ENCODE measurements at places on chromosomes 16 and 17.

DNA sequence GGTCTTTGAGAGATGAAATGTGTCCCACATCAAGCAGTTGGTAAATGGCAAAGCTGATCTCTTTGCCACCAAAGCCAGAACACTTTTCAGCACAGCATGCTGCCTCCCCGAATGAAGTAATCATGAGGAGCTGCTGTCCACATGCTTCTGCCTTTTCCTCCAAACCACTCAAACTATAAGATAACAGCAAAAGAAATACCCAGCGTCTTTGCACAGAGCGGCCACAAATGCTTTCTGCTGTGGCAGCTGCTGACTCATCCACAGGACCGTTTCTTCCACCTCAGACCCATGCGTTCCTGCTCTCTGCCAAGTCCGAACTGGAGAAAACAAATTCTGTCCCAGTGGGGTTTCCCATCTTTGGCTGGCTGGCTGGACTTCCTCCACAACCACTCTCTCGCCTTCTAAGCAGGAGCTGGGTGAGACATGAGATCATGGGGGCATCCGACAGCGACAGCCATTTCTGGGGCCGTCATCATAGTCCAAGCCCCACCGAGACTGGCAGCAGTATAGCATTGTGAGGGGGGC is 27.1 kb downstream of the TBC1D3B start:
- DNase-seq = no peak

GRCh38 chr16:50451951-50452508 is 83.2 kb upstream of the BRD7 start:
- DNase-seq = no peak

GRCh38 chr17:50903604-50904517 is 37.7 kb upstream of the TOB1 start:
- DNase-seq = no peak

GRCh38 chr16:11586856-11587642 is at the start of gene LITAF:
Gene LITAF (minus strand): TSS chr16:11586919. CDS start chr16:11556730, 30,189 bp downstream.
- peak; percentile 62 for DNase-seq

- DNase-seq = no peak
These were observed 36.1 kb downstream of the WNT3 start for GRCh38 chr17:46782250-46782953.

- no peak for DNase-seq
These were observed 113.9 kb upstream of the FOXF1 start for GRCh38 chr16:86396422-86396821.

DNA sequence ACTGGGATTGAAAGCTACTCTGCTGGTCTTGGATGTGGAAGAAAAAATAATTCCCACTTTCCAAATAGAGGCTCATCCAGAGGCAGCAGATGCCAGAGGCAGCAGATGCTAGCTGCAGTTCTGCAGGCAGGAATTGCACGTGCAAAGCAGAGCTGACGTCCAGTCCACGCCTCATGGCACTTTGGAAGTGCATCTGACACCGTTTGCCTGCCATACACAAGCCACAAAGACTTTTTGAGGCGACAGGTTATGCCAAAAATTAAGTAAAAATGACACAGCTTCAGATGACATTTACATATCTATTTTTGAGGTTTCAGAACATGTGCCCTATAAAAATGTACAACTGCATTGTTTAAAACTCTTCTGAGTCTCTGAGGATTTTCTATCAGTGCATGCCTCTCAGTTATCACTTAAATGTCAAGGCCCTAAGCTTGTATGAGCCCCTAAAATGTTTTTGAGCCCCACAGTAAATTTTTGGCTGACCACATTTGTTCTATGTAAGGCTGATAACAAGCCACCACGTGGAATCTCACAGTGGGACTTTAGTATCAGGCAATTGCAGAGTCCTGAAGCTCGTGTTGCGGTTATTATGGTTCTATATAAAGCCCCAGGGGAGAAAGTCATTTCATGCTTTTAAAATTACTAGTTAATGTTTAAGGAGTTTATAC is 239.2 kb downstream of the PRKCA start:
- no peak for DNase-seq

DNA sequence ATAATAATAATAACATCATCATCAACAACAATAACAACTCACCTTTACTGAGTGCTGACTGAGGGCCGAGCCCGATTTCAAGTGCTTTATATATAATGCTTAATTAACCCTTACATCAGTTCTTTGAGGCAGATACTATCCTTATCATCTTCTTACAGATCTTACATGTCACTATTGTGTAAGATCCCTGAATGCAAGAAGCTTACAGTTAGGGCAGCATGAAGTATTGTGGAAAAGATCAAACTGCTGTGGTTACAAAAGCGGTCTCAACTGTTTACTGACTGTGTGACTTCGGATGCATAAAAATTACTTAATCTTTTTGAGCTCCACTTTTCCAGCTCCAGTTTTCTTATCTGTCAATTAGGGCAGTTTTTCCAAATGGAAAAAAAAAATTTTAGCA is 3.3 kb downstream of the VAT1 start:
- no peak for DNase-seq

- DNase-seq = no peak
These were observed 2.8 kb downstream of the RECQL5 start for GRCh38 chr17:75664099-75664549.

GRCh38 chr16:58855291-58855863 is 121.3 kb upstream of the GOT2 start:
- no peak for DNase-seq

DNA sequence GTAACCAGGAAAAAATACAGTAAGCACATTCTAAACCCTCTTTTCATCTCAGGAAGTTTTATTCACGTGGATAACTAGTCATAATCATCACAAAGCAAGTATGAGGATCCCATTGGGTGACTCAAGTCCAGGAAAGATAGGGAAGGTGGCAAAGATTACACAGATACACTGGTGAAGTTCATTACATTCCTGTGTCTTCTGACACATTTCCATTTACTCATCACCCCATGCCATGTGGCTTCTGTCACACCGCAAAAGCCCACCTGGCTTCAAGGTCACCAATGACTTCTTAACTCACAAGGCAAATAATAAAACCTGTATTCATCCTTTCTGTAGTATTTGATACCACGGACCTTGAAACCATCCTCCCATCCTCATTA is 17.0 kb downstream of the HS3ST3A1 start:
- no peak for DNase-seq

DNA sequence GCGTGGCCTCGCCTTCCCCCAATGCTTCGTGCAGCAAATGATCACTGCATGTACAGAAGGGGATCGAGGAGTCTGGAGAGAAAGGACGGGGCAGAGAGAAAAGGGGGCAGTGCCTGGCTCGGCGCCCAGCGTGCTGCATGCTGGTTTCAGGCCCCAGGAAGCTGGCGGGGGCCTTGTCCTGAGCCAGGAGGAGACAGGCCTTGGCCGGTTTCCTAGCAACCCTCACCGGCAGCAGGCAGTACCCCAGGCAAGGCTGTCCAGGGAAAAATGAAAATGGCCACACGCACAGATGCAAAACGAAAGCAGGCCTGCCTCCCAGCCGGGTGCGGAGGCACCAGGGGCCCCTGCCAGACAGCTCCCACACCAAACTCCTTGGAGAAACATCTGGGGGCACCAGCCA is 126.3 kb downstream of the ZFHX3 start:
- DNase-seq = no peak

- DNase-seq = no peak
These were observed 182.3 kb upstream of the GSE1 start for GRCh38 chr16:85430523-85431421.

GRCh38 chr16:87692176-87692575 is 73.6 kb downstream of the KLHDC4 start:
- DNase-seq = no peak

- DNase-seq = peak; percentile 60
These were observed 1.1 kb downstream of the NAA38 start for GRCh38 chr17:7856011-7856810.

DNA sequence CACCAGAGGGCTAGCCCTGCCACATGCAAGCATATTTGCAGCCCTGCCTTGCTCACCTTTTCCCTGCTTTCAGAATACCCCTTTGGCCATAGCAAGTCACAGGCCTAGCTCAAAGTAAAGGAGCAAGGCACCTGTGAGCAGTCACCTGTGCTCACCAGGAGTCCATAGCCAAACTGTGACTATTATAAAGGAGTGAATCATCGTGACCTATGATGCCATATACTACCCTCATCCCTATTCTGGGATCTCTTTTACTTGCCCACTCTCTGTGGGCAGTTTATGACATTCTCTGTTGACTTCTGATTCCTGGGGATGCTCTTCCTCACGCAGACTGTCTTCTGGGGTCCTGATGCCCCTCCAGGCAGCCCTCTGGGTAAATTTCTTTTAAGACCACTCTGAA is 200.5 kb upstream of the NLRP1 start:
- DNase-seq = no peak

- no peak for DNase-seq
These were observed 171.9 kb downstream of the IRX5 start for GRCh38 chr16:55102531-55102930.

DNA sequence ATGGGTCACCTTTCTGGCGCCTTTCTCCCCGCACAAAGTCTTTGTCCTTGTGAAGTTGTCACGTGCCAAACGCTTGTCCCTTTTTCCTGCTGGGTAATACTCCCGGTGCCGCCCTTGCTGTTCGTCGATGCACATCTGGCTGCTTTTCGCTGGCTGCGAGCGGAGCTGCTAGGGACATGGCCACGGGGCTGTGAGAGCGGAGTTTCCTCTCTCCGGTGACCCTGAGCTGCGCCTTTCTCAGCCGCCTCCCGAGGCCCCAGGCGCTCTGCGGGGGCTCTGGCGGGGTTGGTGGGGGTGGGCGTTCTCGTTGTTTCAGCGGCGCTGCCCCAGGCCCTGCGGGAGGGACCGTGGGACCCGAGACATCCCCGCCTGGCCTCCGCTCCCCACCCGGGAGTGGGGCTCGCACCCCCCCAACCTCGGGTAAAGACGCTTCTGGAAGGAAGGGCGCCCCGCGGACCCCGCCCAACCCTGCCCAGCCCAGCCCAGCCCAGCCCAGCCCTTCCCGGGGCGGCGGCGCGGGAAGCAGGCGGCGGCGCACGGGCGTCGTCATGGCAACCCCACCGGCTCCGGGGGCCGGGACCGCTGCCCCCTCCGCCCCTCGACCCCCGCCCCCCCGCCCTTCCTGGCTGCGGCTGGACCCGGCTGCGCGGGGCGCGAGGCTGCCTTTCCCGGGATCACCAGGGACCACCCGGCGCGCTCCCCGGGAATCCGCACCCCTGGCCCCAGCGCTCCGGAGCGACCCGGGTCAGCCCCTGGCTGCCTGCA is 12.3 kb downstream of the CHMP6 start:
- DNase-seq = no peak

GRCh38 chr16:84941921-84942320 is 69.4 kb downstream of the ZDHHC7 start:
- DNase-seq = no peak

DNA sequence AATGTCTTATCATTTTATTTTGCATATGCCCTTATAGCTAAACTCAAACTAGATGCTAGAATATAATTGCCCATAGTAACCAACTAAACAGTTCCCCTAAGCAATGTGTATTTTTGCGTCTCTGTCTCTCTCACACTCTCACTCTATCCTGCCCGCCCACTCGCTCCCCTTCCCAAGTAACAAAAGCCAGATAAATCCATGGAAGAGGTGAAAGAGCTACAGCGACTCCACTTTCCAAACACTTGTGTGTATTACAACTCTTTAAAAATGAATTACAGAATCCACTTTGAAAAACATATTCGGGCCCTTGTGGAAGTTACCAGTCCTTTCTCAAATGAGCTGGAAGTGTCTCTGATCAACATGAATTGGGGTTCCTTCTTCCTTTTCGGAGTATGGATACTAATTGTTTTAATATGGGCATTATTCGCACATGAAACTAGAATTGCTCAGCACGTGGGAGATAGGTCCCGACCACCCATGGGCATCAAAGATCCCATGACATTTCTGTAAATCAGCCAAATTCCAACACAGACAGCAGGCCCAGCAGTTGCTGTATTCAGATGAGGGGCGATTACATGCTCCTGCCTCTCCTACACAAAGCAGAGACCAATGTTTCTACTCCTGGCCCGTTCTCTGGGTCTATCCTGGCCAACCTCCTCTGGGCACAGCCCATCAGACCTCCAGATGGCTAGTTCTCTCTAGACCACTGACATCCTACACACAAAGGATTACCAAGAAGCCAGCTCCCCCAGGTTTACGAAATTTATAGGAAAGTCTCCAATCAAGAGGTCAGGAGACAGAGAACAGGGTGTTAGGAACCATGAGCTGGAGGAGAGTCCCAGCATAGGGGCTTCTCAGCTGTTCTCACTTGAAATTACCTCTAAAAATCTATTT is 121.5 kb downstream of the ZFHX3 start:
- no peak for DNase-seq

- DNase-seq = no peak
These were observed 4.7 kb upstream of the BCAR1 start for GRCh38 chr16:75256059-75256571.

- no peak for DNase-seq
These were observed 89.8 kb upstream of the CES5A start for GRCh38 chr16:55964923-55965475.

DNA sequence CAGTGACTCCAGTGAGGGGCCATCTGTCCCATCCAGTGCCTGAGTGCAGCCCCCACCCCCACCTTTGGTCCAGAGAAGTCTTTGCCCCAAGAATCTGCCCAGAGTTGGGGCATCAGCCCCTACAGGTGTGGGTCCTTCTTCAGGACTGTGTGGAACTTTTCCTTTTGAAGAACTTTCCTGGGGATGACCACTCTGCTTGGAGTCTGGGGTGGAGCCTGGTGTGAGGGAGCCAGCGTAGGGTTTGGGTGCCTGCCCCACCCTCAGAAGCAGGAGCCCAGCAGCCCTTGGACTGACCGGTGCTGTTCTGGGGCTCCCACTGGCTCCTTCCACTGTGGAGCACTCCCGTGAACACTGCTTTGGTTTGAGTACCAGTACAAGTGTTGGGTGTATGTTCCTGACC is 19.3 kb downstream of the MPRIP start:
- DNase-seq = no peak

DNA sequence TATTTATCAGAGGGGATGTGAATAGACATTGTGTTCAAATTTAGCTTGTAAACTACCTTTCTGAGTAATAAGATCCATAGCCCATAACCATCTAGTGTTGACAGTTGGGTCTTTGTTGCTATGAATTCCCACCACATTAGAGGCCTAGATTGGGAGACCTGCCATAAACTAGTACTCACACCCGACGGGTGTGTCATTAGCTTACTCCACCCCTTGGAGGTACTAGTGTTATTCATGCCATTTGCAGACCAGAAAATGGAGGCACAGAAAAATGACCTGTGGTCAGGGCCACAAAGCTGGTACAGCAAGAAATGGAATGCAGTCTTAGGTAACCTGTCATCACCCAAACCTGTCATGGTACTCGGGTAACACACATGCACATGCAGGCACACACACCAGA is 41.3 kb upstream of the BCAR1 start:
- DNase-seq = no peak

- DNase-seq = no peak
These were observed 1.3 kb downstream of the NLRC5 start for GRCh38 chr16:56990407-56991286.

DNA sequence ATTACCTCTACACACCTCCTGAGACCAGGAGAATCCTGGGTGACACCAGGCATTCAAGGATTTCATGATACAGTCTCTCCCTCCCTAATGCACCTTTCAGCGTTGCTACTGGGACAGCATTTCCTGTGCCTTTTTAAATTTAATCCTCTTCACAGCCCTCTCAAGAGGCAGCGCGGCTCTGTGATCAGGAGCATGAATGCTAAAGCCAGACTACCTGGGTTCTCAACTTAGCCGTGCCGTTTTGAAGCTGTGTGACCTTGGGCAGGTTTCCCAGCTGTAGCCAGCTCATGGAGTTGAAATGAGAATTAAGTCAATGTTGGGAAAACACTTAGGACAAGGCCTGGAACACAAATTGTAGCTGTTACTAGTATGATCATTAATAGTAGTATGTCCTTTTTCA is 191.8 kb downstream of the XYLT1 start:
- DNase-seq = no peak

Measured in stimulated activated CD4-positive, alpha-beta T cell treated with anti-CD3 and anti-CD28 coated beads, Interleukin-4, amount 100 ng/mL, for 4 hours (primary cell).